ENCODE measurements at places on chromosomes 6 and 20. TPM values are rescaled to one million over a fixed set of nuclear protein-coding genes. Genes with fewer than 3 reads are reported as not detected.

The RIPPLY2 gene
- not detected for polyA plus RNA-seq

The NR2E1 gene
- not detected for polyA plus RNA-seq

The SLC22A23 gene
- polyA plus RNA-seq, result 16.3 TPM

The NKAIN4 gene
- polyA plus RNA-seq, result 27.2 TPM

The SPO11 gene
- not detected for polyA plus RNA-seq

The SLC17A3 gene
- 0.47 TPM for polyA plus RNA-seq

The ZSWIM3 gene
- 5.9 TPM for polyA plus RNA-seq

The MED20 gene
- polyA plus RNA-seq, result 38.8 TPM

The C2 gene
- polyA plus RNA-seq, result 4.5 TPM

The SLC22A7 gene
- polyA plus RNA-seq, result 0.86 TPM

The SGK2 gene
- 38.4 TPM for polyA plus RNA-seq

The CRNKL1 gene
- 42.5 TPM for polyA plus RNA-seq
